H9 (cell line): ENCODE measurements at places on chromosomes 3 and 15.

GRCh38 chr15:28983432-28984311 is 97.9 kb downstream of the APBA2 start:
- peak; percentile 66 for DNase-seq

GRCh38 chr15:69319384-69320375 is 21.0 kb downstream of the PAQR5 start:
- no peak for DNase-seq

- DNase-seq = no peak
Measured at GRCh38 chr15:57665939-57666338, 40.6 kb upstream of the POLR2M start.

- DNase-seq = no peak
Measured at GRCh38 chr3:170709046-170709445, 123.2 kb upstream of the SLC7A14 start.

DNA sequence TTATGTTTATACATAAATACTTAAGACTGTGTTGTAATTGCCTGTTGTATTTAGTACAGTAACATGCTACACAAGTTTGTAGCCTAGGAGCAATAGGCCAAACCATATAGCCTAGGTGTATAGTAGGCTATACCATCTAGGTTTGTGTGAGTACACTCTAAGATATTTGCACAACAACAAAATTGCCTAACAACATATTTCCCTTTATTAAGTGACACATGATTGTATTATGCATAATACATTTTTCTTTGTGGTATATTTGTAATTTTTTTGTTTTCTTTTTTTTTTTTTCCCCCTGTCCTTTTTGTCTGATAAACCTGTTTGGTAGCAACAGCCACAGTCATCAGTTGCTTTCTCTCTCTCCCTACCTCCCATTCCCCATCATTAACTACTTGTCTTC is 945.6 kb downstream of the ZPLD1 start:
- no peak for DNase-seq

DNA sequence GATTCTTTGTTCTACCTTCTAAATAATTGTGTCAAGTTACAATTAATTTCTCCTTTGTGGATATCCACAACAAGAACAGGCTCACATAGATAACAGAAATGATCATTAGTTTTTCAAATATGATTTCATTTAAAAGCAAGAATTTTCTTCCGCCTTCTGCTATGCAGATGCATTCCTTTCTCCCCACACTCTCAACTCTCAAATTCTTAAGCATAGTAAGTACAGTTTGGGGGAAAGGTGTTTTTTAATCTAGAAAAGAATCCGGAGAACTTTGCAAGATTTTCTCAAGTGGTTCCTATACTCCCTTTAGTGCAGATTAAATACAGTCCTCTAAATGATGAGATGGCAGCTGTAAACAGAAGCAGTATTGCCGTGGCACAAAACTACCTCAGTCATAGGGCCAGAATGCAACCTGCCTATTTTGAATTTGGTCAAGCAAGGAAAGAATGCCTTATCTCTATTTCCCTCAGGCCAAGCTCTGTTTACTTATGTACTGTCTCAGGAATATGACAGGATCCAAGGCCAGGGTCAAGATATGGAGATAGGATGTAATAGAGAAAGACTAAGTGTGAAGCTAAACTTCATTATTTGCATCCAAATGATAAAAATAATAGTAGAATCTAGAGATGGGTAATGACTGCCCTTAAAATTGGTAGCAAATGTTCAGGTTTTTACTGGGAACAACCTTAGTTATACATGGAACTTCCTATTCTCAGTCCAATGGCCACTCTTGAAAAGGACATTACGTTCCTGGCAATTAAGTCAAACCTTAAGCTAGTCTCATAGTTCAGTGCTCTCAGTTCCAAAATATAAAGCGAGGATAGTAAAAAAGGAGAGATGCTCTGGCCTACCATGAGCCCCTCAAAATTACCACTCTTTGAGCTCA is 77.3 kb upstream of the PHLDB2 start:
- DNase-seq = no peak

- peak; percentile 69 for DNase-seq
Measured at GRCh38 chr3:174862101-174862500, 3.0 kb downstream of the NAALADL2 start.

- DNase-seq = no peak
Measured at GRCh38 chr3:188946351-188947240, 225.2 kb upstream of the TPRG1 start.

DNA sequence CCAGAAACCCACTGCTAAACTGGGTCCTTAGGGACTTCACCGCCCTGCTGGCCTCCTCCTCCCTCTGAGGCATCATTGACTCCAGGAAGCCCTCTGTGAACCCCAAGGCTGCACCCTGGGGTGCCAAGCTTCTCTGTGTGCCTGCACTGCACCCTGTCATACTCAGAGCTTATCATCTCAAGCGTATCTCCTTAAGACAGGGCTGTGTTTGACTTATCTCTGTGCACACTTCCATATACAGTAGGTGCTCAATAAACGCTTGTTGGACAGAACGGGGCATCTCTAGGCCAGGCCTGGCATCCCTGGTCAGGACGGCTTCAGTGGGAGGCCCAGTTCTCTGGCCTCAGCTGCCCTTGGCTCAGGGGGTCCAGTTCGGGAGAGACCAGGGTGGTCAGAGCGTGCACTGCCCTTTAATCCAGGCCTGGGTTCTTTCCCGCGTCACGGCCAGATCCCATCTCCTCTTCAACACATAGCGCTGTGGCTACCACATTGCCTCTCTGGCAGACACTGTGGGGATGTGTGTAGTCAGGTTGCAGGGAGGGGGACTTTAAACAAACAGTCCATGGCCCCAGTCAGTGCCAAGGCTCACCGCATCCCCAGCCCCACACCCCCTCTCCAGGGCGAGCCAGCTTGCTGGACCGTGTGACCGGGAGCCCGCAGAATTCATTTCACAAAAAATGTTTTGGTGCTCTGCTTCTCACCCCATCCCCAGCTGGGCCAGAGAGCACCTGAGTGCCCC is 33.4 kb downstream of the MAGEF1 start:
- no peak for DNase-seq

- peak; percentile 68 for DNase-seq
Measured at GRCh38 chr3:51974963-51975851, at the start of gene ABHD14A. Gene ABHD14A (plus strand): TSS chr3:51975064. CDS start chr3:51975136, 72 bp downstream.

GRCh38 chr3:136835089-136835812 is 16.3 kb downstream of the SLC35G2 start:
- no peak for DNase-seq
